ENCODE measurements at places on chromosomes 6 and 20.

DNA sequence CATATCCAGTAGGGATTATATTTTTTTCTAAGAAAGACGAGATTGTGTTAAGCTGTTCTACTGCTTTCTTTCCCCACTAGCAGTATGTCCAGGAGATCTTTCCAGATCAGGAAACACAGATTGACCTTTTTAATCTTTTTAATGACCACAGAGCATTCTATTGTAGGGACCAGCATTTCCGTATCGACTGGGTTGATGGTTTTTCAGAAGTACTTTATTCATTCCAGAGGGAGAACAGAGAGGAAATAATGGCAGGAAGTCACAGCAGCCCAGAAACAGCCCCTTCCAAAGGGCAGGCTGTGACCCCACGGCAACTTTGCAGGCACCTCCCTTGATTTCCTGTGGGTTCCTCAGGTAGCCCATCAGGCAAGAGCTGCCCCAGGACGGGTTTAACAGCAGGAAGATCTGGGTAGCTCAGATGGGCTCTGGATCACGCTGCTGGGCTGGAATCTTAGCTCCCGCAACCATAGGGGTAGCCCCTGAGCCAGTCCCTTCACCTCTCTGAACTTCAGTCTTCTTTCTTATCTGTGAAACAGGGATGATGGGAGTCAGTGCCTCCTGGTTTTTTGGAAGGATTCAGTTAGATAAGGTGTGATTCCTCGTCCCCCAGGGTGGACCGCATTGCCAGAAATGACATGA, 23.8 kb upstream of the CHMP4B start:
- no peak for DNase-seq

DNA sequence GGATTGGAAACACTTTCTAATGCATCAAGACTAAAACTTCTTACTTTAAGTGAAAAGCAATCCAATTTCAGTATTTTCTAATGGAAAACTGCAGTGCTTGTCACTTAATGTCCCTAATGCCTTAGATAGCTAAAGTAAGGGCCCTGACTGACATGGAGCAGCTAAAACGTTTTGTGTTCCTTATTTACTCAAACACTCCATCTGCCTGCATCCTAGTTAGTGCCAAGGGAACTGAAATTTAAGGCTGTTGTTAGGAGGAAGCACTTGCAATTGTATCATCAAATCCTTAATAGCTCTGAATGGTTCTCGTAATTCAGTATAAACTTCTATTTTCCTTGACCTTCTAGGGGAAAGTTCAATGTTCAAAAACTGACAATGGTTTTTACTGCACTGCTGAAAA, 127.4 kb downstream of the GJA10 start:
- DNase-seq = peak; percentile 16

- DNase-seq = peak; percentile 54
Measured at GRCh38 chr6:44630125-44631028, 242.9 kb downstream of the CDC5L start.

- DNase-seq = peak; percentile 76
Measured at GRCh38 chr6:95352064-95352795, 225.1 kb upstream of the MANEA start.

DNA sequence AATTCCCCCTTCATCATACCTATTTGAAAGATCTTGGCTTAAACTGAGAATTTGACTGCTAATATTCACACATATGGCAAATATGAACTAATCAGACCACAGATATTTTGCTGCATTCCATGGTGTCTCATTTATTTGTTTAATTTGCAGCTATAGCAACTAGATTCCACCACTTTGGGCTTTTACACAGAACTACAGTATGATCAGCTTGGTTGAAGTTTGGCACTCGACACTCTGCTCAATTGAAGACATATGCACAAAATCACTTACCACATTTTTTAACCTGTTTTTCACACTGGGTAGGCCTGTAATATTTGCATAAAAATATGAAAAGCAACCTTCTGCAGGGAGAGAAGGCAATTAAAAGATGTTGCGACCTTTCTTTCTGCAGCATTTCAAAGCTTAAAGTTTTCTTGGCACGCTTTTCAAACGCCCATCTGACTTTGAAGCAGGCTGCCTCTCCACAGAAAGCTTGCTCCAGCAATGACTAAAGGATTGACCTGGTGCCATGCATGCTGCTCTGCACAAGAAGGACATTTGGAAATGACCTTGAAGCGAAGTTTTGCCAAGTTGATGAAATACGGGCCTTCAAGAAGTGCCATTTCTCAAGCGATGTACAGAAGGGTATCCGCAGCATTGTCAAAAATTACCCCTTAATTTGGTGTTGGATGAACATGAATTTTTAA, 126.7 kb downstream of the AIG1 start:
- DNase-seq = no peak

DNA sequence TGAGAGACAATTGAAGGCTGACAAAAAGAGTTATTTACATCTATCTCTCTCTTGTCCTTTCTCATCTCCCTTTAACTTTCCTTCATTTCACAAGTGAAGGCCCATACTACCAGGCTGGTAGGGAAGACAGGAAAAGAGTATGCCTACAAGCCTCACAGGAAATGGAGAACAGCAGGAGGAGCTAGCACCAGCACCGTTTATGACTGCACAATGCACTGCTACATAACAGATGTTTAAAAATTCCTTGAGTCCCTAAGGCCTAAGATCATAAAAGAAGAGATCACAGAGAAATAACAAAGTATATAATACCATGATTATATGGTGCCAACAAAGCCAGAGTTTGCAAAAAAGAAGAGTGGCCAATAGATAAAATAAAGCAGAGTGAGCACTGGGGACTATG, 194.8 kb downstream of the UNC5CL start:
- no peak for DNase-seq

DNA sequence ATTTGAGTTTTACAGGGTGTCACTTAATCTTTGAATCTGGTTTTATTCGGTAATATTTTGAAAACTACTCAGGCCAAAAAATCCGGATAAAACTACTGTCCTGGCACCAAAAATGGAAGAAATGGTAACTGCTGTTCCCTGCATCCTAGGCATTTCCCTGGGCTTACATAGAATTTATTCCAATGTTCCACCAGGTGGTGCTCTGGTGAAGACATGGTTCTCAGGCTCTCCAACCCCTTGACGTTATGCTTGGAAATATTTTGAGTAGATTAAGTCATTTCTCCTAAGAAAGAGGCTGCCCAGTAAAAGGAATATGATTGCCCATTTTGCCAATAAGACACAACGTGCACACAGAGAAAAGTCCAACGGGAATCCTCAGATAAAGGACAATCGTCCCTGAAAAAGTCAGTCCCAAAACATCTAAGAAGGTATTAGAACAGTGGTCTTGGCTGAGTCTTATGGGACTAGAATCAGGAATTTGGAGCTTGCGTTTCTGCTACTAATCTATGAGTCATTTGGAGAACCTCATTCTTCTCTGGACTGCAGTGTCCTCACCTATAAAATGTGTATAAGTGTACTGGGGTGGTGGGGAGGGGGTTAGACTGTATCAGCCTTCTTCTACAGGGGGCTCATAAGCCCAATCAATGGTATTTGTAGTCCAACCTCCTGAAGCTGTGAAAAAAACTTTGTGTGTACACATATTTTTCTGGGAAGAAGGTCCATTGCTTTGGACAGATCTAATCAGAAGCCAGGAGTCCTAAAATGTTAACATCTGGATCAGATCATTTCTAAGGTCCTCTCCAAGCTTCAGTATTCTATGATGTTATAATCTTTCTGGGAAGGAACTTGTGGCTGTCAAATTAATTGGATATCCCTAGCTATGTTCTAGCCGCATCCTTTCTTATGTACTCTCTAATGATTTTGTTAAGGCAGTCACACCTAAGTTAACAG, 131.0 kb upstream of the BMP2 start:
- DNase-seq = peak; percentile 48

DNA sequence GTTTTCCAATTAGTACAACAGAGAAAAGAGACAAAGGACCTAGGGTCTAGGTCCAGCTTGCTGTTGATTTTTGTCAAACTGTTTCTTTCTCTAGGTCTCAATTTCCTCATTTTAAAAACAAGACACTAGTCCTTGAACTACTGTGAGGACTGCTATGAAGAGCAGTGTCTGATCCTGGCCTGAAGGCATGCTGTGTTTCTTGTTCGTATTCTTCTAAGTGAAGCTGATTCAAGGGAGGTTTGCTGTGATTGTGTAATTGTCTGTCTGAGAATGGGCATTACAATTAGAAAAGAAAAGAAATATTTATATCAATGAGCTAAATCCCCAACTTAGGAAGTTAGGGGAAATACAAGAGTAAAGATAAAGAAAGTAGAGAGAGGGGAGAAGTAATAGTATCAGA, 228.2 kb upstream of the SUPT3H start:
- DNase-seq = no peak

DNA sequence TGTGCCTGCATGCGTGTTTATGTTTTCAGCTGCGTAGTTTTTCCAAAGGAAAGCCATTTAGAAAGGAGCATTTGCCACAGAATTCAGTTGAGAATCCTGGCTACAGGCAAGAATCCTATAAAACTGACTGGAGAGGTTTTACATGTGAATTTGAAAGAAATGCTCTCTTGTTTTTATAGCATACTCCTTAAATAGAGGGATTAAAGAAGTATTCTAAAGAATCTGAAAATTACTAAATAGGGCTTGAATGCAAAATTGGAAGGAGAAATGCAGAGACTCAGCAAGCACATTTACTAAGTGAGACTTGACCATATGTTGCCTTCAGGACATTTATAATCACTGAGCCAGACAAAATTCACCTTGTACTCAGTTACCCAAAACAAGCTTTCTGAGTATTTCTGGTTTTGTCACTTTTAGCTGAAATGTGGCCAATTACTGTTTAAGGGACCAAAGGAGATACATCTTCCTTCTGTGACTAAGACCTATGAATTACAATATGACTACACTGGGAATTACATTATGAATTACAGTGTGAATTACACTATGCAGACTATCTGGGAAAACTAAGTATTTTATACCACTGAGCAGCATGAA, 107.4 kb upstream of the ASCC3 start:
- no peak for DNase-seq

- no peak for DNase-seq
Measured at GRCh38 chr20:22779878-22780277, 195.5 kb upstream of the FOXA2 start.

GRCh38 chr6:158439255-158439654, 120.6 kb upstream of the TMEM181 start:
- peak; percentile 72 for DNase-seq

Measured in Karpas-422 (cell line).